Stomach (tissue), 19 donors: ENCODE measurements at places on chromosomes 7 and 10.
A peak's percentile ranks its signal among the peaks of the same experiment; 100 is the strongest.

DNA sequence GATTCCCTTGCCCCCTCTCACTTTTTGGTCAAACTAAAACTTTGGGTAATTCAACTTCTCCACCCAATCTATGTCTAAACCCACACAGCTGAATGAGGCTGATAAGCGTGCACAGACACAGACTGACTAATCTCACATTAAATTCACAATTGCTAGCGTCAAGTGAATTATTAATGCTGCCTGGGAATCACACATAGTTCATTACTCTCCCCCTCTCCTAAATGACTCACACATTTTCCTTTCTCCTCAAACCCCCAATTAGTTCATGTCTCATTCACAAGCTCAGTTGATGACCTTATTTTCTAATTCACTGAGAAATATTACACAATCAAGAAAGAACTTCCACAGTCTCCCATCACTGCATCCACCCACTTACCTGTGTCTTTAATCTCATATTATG is 14.5 kb downstream of the KLF14 start:
- no peak for DNase-seq

DNA sequence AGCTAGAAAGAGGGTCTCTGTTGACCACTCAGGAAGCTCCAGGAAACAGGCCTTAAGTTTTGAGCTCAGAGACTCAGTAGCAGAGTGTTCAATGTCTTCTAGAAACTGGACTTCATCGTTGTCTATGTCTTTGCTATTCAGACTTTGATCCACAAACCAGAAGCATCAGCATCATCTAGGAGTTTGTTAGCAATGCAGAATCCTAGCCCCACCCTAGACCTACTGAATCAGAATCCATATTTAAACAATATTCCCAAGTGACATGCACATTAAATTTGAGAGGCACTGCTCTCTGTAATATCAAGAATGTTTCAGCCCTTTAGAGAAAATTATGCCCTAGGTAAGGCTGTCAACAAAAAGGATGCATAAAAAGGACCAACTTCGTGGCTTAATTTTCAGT is 12.9 kb upstream of the OGDHL start:
- DNase-seq: no peak

DNA sequence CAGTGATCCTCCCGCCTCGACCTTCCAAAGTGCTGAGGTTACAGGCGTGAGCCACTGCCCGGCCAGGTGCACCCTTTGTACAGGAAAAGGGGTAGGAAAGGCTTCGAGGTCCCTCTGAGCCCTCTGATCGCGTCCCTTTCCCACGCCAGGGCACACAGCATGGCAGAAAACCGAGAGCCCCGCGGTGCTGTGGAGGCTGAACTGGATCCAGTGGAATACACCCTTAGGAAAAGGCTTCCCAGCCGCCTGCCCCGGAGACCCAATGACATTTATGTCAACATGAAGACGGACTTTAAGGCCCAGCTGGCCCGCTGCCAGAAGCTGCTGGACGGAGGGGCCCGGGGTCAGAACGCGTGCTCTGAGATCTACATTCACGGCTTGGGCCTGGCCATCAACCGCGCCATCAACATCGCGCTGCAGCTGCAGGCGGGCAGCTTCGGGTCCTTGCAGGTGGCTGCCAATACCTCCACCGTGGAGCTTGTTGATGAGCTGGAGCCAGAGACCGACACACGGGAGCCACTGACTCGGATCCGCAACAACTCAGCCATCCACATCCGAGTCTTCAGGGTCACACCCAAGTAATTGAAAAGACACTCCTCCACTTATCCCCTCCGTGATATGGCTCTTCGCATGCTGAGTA is 871 bp downstream of the POP7 start:
- DNase-seq: peak; percentile 61

DNA sequence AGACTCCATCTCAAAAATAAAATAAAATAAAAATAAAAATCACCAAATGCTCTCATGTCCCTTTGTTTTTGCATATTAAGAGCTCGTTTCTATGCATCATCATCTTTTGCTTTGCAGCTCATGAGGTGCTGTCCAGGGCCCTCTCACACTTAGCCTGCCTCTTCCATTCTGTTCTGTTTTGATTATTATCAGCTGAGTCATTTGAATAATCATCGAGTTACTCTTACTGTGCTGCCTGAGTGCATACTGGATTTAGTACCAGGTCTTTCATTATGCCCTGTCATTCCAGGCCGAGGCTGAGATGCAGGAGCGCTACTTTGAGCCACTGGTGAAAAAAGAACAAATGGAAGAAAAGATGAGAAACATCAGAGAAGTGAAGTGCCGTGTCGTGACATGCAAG is 33.0 kb downstream of the UCMA start:
- no peak for DNase-seq

GRCh38 chr7:39624442-39624807 is 1.1 kb downstream of the RALA start:
- peak; percentile 65 for DNase-seq

DNA sequence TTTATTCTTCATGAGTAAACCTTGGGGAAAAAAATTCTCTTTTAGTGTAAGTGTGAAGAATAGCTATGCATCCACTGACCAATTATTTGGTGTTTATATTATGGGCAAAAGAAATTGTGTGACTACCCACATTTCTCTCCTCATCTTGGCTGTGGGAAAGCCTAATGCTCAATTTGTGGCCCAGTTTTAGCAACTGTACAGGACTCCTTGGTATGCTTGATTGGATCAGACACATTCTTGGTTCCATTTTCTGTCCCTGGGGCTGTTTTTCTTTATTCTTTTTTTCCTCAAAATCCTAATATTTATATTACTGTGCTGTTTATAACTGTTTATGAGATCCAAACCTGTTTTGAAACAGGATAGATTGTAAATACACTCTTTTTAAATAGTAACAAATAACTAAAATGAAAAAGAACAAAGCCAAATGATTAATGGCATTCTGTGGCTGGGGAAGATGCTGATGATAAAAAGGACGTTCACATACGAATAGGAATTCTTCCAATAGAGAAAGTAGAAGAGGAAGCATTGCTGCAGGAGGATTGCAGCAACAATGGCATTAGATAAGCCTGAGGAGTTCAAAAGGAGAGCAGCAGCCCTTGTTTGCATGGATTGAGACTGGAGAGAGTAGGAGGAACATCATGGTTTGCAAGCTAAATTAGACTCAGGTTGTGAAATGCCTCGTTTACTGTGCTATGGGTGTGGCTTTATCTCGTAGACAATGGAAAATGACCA is 580.5 kb downstream of the INHBA start:
- DNase-seq: no peak

GRCh38 chr10:33579996-33580395 is 245.5 kb upstream of the NRP1 start:
- DNase-seq: no peak

GRCh38 chr7:79410345-79410744 is 43.1 kb downstream of the MAGI2 start:
- no peak for DNase-seq

- peak; percentile 53 for DNase-seq
These were observed 85.8 kb downstream of the CALD1 start for GRCh38 chr7:134865001-134865845.

DNA sequence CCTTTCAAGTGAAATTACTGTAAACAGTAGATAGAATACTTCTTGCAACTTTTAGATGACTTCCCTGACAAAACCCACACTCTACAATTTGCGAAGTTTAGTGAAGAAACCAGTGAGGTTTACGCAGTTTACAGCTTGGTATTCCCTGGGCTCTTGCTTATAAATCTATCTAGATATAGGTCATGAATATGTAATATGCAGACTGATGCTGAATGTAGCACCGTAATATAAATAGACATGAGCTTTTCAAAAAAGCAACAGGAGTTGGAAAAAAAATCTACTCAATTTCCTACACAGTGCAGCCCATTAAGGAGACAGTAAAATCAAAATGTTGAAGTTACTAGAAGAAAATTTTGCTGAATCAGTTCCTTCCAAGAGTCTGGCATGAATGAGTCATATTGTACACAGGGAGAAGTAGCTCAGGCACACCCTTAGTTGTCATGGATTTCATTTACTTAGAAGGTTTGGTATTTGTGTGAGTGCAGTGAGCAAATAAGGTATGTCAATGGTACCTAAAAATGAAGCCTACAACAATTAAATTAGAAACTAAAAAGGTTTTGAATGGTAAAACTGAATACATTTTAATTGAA is 67.7 kb upstream of the NEUROD6 start:
- no peak for DNase-seq

DNA sequence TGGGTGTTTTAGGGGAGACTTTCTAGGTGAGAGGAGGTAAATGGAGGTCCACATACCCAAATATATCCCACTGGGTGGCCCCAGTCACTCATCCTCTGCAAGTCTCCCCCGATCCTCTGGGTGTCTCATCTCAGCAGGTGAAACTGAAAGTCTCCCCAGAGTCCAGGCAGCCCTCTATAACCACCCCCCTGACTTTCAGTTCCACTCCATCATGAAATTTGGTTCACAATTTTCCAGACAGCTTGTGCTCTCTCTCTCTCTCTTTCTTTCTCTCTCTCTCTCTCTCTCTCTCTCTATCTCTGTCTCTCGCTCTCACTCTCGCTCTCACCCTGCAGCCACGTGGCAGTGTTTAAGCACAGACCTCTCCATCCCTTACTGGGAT is 56.7 kb upstream of the ELN start:
- no peak for DNase-seq

GRCh38 chr7:66571568-66571967 is 57.1 kb upstream of the KCTD7 start:
- no peak for DNase-seq

DNA sequence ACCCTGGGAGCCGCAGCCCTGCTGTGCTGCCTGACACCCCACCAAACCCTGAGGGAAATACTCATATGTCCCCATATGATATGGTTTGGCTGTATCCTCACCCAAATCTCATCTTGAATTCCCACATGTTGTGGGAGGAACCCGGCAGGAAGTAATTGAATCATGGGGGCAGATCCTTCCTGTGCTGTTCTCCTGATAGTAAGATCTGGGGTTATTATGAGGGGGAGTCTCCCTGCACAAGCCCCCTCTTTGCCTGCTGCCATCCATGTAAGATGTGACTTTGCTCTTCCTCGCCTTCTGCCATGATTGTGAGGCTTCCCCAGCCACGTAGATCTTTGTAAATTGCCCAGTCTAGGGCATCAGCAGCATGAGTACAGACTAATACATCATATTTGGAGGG is 68.7 kb downstream of the RGS10 start:
- DNase-seq: no peak

GRCh38 chr10:98994030-98994429 is 241.6 kb downstream of the HPSE2 start:
- no peak for DNase-seq

DNA sequence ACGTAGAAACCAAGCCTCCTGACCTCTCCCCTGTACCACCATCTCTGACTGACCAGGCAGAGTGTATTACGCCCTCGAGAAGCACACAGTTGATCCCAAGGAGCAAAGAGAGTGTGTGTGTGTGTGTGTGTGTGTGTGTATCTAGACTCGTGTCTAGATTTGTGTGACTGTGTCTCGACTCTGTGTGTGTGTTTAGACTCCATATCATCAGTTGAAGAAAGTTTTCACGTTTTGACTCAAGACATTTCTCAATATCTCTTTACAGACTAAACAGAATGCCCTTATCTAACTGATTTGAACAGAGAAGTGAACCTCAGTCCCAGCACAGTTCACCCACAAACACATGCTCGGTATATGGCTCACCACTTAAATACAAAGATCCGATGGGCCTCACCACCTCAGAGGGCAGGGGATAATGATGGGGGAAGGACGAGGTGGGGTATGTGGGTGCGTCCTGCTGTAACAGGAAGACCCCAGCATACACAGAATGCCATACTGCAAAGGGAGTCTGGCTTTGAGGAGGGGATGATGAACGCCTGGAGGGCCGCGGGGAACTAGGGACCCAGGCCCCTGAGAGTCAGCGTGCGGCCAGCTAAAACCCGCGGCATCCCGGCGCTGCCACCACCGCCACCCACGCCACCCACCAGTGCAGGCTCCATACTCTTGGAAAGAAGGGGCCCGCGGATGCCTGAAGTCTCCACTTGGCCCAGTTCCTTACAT is 780 bp downstream of the ALDH18A1 start:
- DNase-seq: peak; percentile 52

GRCh38 chr10:79013406-79013987 is 55.3 kb upstream of the ZMIZ1 start:
- DNase-seq: no peak

- no peak for DNase-seq
These were observed 7.3 kb downstream of the TRA2A start for GRCh38 chr7:23524473-23524872.

- peak; percentile 30 for DNase-seq
These were observed 1151.1 kb downstream of the TYW1 start for GRCh38 chr7:68147614-68148238.

- DNase-seq: peak; percentile 40
These were observed 139.6 kb downstream of the PTPN20 start for GRCh38 chr10:47050618-47051455.

DNA sequence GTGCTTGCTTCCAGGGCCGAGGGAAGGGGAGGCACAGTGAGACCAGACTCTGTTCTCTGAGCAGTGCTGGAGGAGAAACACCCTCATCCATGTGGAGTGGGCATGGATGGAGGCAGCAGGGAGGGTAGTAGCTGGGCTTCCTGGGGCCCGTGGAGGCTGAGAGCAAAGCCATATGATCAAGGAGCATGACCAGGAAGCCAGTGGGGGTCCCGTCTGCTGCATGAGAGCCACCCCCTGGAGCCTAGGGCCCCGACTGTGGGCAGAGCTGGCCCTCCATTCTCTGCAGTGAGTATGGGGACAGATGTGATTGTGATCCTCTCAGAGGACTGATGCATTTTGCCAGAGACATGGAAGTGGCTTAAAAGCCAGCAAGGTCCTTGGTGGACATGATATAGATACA is 61.6 kb downstream of the CCNY start:
- no peak for DNase-seq

DNA sequence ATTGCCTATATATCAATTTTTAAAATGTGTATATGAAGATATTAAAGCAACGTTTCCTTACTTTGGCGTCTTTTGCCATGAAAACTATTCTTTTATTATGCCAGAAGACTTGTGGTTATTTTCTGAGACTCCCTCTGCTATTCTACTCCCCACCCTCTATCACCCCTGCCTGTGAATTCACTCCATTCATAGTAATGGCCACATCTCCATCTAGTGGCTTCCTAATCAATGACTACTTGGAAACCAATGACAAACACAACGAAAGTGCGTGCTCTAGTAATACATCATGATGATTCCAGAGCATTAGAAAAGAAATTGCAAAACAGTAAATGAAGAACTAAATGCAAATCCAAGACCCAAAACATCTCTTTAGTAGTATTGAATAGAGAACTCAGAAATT is 186.7 kb upstream of the HGF start:
- no peak for DNase-seq

DNA sequence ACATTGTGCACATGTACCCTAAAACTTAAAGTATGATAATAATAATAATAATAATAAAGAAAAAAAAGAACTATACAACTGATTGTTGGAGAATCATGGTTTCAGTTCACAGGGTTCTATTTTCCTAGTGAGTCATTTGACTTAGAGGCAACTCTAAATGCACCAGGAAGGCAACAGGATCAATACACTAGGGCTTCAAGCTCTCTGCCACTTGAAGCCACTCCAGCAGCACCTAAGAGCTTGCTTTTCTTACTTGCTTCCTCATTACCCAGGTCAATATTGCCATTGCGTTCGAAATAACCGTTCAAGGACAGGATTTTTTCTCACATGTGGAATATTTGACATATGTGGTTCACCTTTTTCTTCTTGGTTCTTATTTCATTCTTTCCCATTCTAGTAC is 189.7 kb downstream of the GRM3 start:
- DNase-seq: no peak
